Dorsolateral prefrontal cortex (tissue), 122 donors: ENCODE measurements at places on chromosomes 13 and 19. TPM values are rescaled to one million over a fixed set of nuclear protein-coding genes. Genes with fewer than 3 reads are reported as not detected.

CGB8 gene
- total RNA-seq = not detected

SIGLEC11 gene
- total RNA-seq = 0.68 TPM

TECR gene
- total RNA-seq = 201 TPM

TMEM145 gene
- 88.0 TPM for total RNA-seq

ZNF430 gene
- 20.9 TPM for total RNA-seq

ZNF222 gene
- 5.9 TPM for total RNA-seq
